ENCODE measurements at places on chromosomes 11 and 22.

- no peak for DNase-seq
These were observed 88.3 kb downstream of the NAV2 start for GRCh38 chr11:19800714-19801519.

GRCh38 chr22:42452456-42452855 lies 20.3 kb upstream of the NFAM1 start:
- no peak for DNase-seq

DNA sequence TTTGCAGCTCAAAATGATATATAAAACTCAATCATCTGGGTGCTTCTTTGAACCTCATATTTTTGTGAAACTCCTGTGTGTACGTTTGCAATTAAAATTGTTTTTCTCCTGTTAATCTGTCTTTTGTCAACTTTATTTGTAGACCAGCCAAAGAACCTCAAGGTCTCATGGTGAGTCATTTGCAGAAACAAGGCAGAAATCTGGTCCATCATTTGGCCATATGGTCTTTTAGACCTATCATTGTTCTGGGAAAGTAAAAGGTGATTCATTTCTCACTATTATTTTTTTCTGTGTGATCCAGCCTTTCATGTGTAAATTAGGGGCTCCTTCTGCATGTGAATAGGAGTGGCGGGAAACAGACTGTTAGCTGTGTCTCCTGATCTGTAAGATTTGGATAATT lies 399.1 kb upstream of the DDI1 start:
- DNase-seq: no peak

DNA sequence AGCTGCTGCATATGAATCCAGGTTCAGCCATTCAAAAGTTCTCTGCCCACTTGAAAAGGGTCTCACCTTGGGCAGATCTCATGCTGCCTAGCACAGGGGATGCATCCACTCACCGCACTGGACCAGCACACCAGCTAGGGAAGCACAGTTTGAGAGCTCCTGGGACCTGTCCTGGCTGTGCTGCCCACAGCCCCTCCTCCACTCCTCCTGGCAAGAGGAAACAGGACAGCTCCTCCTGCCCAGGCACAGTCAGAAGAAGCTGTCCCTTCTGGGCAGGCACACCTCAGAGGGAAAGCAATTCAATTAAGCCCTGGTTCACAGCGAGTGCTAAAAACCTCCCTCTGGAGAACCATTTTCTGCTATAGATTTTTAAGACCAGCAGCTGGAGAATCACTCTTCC lies 146.7 kb downstream of the ST3GAL4 start:
- DNase-seq: no peak

DNA sequence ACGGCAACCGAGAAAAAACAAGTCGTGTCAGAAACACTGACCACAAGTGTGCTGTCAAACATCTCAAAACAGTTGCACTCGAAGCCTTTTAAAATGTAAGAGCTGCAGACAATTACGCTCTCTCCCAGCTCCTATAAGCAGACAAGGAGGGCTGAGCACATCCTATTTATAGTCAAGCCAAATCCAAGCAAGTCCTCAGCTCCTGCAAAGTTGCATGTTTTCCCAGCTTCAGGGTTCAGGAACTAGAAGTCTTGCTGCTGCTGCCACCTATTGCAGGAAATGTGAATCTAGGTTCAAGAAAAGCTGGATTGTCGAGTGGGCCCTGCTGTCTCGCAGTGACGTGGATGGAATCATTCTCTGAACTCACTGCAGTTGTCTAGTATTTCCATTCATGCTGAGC lies 15.5 kb downstream of the EFCAB6 start:
- no peak for DNase-seq

GRCh38 chr11:65300621-65301275 lies 13.9 kb upstream of the CDC42EP2 start:
- DNase-seq: no peak

GRCh38 chr11:121722431-121723245 lies 269.9 kb upstream of the SORL1-AS1 start:
- DNase-seq: peak; percentile 16

DNA sequence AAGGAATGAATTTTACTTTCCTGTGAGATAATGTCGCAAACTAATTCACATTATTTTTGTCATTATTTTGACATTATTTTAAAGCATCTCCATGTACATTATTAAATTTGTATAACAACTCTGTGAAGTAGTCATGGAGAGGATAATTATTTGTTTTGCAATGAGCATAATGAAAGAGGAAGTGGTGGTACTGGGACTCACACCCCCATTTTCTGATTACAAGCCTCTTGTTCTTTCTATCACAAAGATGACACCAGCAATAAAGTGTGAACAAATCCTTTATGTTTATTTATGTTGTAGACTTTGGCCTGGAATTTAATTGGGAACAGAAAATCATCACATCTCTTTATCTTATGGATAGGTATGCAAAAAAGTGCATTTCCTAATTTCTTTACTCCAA lies 522.6 kb downstream of the TMEM135 start:
- no peak for DNase-seq

- DNase-seq: no peak
These were observed 56.0 kb downstream of the GLYATL2 start for GRCh38 chr11:58788355-58789023.

DNA sequence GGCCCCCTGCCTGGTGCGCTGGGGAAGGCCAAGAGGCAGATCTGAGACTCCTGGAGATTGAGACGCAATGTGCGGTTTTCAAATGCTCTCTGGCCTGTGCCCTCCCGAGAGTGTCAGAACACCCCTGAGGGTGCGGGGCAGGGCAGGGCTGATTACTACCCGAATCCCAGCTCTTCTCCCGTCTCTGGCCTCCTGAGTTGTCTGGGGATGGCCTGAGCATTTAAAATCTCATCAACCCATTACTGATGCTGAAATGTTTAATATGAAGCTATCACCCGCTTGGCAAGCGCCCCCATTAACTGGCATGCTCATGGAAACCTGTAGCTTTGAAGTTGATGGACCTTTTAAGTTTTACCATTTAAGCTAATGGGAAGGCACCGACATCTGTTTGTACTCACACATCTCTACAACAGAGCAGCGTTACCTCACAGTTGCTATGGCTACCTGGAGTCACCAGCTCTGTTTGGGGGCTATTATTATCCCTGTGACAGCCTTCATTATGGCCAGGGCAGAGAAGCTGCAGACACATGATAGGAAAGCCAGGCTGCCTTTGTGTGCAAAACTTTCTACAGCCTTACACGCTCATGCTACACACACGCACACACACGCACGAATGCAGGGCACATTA lies 3.6 kb upstream of the MB start:
- no peak for DNase-seq

DNA sequence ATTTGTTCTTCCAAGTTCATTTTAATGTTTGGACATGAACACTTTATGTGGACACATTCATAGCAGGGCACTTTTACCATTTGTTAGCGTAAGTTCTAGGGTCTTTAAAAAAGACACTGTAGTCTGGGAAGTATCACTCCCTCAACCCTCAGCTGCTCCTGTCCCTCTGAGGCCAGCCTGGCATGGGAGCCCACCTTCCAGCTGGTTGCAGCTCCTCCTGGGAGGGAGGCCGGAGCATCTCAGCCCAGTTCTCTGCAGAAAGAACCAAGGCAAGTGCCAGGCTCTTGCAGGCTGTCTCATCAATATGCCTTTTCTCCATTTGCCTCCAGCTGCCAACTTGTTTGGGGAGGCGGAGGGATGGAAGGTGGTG lies 150.6 kb downstream of the OPCML start:
- DNase-seq: no peak

DNA sequence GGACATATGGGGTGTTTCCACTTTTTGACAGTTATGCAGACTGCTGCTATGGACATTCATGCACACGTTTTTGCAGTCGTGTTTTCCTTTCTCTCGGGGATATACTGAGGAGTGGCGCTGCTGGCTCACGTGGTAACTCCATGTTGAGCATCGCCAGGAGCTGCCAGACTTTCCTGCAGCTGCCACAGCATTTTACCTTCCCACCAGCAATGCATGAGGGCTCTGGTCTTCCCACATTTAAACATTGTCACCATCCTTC lies 95.4 kb downstream of the TBC1D22A start:
- DNase-seq: no peak

DNA sequence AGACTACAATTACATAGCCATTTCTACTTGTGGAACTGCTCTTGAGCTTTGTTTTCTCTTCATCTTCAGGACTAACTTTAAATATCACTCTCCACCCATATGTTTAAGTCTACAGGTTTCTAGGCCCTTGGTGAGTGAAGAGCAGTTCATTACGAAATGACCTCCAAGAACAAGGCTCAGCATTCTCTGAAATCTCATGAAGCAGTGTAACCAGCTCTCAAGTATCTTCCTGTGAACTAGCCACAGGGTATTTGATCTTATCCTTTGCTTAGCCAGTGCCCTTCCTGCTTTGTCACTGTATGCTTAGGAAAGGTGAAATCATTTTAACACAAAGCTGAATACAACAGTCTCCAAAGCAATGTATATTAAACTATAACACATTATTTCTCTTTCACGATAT lies 20.4 kb upstream of the LYVE1 start:
- DNase-seq: no peak

GRCh38 chr11:1453611-1454034 lies 33.0 kb downstream of the MOB2 start:
- DNase-seq: peak; percentile 65

DNA sequence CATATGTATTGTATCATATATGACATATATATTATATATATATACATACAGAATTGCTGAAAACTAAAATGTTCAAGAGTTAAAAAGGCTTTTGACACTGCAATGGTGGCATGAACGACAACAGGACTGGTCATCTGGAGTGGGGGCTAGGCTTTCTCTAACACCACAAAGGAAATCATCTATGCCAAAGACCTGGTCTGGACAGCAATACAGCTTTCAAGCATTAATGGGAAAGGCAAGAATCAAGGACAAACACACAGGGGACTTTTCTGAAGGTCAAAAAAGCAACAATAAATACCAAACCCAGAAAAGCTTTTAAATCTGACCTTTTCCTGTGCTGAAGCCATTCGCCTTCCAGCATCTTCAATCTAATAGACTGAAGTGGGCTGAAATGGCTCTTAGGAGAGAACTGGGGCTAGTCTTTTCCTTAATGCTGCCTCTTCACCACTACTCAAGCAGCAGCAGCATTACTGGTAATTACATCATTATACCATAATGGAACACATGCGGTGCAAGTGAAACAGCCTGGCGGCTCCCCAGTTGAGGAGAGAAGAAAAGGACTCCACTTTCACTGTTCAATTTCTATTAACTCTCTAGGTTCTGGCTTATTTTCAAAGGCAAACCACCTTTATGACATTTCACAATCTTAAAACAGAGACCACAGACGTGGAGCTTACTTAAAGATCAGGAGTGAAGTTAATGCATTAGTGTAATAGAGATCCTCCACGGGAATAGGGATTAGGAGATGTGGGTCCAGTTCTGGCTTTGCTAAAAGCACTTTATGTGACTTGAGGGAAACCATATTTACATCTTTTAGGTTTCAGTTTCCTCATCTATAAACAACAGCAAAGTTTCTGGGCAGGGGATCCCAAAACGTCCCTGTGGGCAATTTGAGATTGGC lies 63.0 kb downstream of the GAB2 start:
- DNase-seq: no peak

GRCh38 chr22:28328756-28329155 lies 350.9 kb downstream of the TTC28 start:
- DNase-seq: no peak

DNA sequence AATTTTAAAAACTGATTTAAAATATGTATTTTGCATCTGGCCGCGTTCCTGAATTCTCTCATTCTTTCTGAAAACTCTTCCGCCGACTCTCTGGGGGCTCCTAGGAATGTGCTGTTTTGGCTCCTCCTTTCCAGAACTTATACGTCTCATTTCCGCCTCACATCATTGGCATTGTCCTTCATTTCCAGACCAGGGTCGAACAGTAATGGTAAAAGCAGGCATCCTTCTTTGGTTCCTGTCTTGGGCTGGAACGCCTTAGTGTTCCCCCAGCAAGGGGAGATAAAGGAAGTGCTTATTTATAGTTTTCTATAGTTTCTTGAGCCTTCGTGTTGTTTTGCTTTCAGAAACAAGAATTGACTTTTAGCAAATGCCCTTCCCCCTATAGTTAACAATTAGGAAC lies 10.9 kb upstream of the TNNT3 start:
- no peak for DNase-seq

- DNase-seq: no peak
These were observed 425.2 kb downstream of the OPCML start for GRCh38 chr11:133107136-133107535.

DNA sequence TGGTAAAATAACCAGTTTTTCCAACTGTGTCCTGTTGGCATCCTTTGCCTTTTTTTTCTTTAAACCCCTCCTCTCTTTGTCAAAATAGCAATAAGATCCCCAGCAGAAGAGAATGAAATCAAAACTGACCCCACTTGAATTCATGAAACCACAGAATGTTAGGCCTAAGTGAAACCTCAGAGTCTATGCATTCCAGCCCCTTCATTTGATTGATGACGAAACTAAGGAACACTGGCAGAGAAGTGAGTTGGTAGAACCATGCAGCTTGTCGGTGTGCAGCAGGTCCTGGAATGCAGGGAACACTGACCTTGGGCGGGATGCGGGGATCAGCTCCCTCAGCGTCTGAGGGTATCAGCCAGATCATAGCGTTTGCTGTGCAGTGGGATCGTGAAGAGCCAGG lies 57.5 kb downstream of the GRK3 start:
- no peak for DNase-seq

- no peak for DNase-seq
These were observed 4.7 kb downstream of the CTSC start for GRCh38 chr11:88332851-88333250.

GRCh38 chr22:43652845-43653244 lies 159.3 kb downstream of the EFCAB6 start:
- no peak for DNase-seq

- DNase-seq: no peak
These were observed 14.0 kb downstream of the CELF1 start for GRCh38 chr11:47538741-47539565.

DNA sequence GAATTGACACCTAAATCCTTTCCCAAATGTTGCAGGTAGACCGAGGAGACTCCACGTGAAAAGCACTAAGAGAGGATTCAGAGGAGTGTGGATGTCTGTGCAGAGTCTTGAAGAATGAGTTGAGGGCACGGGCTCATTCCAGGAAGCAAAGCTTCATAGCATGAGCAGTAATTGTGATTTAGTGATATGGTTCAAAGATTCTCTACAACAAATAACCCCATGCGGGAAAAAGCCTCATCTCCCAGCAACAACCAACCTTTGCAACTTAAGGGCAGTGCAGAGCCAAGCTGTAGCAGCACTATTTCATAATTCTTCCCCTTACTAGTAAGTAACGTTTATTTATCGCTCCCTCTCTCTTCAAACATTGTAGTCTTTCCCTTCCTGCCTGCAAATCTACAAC lies 87.5 kb upstream of the CLMP start:
- DNase-seq: no peak

DNA sequence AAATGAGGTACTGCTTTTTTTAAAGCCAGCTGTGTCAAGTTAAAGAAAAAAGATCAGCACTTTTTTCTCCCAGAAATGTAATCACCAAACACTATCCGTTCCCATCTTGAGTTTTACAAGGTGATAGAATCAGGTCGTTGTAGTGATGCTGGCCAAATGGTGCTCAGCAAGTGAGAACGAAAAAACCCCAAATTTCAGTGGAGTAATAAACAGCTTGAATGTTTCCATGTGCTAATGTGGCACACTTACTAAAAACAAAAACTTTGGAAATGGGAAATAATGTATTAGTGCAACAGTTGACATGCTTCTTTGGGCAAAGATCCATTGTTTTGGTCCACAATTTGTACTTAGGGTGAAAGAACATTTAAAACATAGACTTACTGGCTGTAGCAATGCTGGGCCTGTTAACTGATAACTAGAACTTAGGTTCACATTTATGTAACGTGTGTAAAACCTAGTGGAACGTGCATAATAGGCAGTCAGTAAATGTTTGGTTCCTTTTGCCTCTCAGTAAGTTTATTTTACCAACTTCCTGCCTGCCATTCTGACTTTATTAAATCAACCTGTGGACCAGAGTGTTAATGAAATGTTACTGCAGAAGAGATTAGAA lies 15.4 kb upstream of the GDPD4 start:
- no peak for DNase-seq

Data from HuH-7.5 (cell line).